ENCODE measurements at places on chromosomes 1 and 21.

DNA sequence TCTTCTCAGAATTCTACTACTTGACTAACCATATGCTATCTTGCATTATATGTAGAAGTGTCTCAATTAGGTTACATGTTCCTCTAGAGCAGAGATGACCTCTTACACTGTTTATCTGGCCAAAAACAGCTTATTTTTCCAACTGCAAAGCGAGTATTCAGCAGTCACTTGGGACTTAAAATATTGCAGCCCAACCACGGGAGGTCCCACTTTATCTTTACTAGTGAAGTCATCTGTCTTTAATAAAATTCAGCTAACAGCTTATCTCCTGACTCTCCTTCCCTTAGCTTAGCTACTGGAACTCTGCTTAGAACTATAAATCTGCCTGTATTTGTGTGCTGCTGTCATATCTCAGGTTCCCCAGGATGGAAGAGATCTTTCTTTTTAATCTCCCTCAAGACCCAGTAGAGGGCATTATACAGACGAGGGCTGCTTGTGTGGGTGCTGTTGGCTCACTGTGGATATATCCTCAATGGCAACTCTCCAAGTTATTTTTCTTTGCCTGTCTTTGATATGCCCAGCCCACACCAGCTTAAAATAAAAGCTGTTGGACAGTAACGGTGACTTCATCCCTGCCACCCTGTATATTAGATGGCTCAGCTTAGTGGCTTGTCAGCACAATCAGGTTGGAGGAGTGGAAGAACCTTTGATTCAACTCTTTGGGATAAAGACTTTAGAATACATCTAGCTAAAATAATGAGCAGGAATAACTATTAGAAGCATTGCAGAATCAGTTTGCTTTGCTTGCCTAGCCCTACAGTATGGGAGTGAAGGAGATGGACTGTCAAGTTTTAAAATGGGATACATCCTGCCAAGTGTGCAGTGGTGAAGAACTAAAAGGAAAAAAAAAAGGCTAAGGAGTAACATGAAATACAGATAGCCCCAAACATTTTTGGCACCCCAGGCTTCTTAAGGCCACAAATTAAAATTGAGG is 9.6 kb downstream of the ENSA start:
- DNase-seq: no peak

- no peak for DNase-seq
Observed at GRCh38 chr1:103561643-103562395, 9.6 kb upstream of the AMY2B start.

DNA sequence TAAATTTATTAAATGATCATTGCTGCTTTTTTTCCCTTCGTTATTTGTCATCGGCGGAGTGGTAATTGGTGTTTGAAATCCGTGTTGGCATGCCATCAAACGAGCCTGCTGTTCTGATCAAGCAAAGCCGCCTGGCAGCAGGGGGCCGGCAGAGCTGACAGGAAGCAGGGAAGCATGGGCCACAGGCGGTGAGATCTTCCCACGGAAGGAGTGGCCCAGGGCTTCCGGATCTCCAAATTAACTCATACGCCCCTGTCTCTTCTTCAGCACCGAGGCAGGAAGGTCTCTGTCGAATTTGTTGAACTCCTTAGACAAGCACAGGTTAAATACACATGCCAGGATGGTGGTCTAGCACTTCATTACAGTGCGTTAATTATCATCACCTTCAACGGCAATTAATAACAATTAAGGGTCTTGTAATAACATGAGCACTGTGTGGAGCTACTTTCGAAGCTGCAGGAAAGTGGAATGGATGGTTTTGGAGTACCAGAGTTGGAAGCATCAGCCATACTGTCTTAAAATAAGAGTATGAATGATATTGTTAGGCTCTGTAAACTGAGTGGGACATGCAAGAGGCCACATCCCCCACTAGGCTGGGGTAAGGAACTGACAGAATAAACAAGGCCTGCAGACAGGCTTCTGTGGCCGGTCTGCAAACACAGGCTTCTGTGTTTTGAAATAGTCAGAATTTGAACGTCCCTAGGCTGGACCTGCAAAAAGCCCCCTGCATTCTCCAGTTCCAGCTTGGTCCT is 199.4 kb upstream of the DAB1 start:
- DNase-seq: no peak

DNA sequence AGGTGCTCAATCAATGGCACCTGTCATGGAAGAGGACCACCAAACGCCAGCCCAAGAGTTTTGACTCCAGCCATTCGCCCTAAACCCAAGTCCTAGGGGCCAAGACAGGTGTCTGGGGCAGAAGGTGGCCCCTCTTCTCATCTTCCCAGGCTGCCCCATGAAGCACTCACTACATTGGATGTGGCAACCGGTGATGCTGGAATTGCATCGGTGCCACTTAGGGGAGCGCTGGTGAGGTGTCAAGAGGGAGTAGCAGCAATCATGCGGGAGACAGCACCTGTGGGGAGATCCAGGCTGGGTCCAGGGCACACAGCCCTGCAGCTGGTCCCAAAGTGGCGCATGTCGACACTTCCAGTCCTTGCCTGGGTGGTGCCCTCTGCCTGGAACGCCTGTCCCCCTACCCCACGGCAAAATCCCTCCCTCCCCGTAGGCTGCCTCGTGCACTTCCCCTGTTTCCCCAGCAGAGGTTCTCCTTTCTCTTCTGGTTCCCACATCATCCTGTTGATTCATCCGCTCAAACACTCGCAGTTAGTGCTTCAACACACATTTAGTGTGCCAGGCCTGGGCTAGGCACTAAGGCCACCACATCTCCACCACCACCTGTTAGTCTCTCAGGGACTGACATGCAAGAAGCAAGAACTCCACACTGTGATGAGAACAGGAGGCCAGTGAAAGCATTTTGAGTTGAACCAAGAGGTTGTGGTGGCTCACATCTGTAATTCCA is 18.5 kb downstream of the PLA2G2D start:
- DNase-seq: peak; percentile 27

DNA sequence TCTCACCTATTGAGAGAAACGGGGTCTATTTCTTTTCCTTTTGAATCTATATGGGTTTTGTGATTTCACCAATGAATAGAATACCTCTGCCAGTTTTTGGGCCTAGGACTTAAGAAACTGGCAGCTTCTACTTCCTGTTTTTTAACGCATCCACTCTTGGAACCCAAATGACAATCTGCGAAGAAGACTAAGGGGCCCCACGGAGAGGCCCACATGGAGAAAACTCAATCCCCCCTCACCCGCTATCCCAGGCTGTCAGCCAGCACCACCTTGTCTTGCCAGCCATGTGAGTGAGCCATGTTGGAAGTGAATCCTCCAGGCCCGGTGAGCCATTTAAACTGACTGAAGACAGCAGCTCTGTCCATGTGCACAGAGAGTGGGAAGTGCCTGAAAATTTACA is 3.6 kb upstream of the HENMT1 start:
- DNase-seq: no peak

All from activated naive CD4-positive, alpha-beta T cell treated with Interleukin-2 at 50 U/mL for 16 hours (primary cell).